Umbilical cord (tissue), 2 donors: ENCODE measurements at places on chromosomes 5 and 9.

DNA sequence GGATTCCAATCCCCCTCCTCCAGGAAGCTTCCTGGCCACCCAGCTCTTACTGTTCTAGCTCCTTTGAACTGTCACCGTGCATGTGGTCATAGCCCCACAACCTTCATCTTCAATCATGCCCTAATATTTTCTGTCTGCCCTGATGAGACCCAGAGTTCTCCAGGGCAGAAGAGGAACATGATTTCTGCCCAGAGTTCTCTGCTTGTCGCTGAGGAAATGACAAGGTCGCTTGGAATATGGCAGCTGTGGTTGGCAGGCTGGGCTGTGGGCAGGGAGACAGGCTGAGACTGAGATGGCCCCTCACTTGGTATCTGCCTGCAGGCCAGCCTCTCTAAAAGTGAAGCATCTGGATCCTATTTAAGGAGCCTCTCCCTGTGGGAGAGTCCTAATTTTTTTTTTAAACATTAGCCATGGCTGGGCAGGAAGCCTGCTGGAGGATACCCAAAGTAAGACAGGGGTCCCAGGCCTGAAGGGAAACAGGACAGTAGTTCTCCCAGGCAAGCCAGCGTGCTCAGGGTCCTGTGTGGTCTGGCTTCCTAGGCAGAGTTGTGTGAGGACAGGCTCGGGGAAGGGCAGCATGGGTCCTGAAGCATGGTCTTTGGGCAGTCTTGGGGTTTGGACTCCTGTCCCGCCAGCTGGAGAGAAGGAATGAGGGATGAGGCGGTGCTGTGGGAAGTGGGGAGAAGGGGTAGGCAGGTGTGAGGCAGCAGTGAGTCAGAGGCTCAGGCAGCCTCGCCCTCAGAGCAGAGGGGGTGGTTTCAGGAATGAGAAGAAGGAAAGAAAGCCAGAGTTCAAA lies 242.1 kb downstream of the FSTL4 start:
- no peak for DNase-seq

DNA sequence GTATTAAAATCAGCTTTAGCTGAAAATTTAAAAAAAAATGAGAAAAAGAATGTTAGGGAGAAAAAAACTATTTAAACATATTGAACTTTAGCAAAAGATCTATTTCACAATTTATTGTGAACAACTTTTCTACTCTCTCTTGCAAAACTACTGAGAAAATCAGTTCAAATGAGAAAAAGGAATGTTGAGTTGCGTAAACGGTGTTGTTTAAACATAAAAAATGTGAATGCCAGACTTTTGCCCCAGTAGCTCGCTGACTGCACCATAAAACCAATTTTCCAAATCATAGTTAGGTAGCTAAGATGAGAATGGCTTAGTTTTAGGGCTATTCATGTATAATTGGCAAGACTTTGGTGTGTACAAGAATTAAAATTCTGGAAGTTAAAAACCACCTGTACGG lies 13.4 kb upstream of the RAD23B start:
- no peak for DNase-seq

GRCh38 chr5:127705120-127705892 lies 2.1 kb downstream of the CCDC192 start:
- peak; percentile 76 for DNase-seq

- peak; percentile 42 for DNase-seq
Measured at GRCh38 chr9:137458194-137459151, 661 bp downstream of the NSMF start.

DNA sequence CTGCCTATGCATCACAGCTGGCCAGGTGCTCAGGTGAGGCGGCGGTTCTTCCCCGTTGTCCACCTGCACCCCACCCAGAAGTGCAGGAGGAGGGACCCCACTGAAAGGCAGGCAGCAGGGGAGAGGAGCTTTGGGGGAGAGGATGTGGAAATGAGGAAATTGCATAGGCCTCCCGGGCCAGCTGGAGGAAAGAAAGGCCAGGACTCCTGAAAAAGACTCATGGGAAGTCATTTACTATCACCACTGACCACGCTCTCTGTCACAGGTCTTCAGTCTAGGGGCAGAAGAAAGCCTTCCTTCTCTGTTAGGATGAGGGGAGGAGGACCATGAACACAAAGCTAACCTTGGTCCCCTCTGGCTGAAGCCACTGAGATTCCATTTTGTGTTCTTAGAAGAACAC lies 28.1 kb downstream of the KCNMB1 start:
- DNase-seq: no peak

- no peak for DNase-seq
Measured at GRCh38 chr5:1073239-1074102, 38.4 kb downstream of the SLC12A7 start.

DNA sequence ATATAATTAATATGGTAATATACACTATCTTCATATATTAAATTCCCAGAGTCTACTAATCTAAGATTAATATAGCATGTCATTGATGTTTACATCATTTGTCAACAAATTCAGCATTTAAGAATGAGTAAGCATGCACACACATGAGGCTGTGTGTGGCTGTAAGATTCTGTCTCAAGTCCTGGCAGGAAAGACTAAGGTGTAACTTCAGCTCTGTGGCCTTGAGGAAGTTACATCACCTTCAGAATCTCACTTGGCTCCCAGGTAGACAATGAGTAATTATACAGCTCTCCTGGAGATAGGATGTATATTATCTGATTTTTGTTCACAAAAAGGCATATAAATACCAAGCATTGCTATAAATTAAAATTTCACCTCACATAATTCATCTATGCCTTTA lies 119.4 kb upstream of the IQGAP2 start:
- DNase-seq: no peak

- no peak for DNase-seq
Measured at GRCh38 chr9:70318002-70318401, 59.2 kb downstream of the SMC5 start.

- no peak for DNase-seq
Measured at GRCh38 chr9:82202808-82203207, 214.2 kb downstream of the SPATA31D1 start.

DNA sequence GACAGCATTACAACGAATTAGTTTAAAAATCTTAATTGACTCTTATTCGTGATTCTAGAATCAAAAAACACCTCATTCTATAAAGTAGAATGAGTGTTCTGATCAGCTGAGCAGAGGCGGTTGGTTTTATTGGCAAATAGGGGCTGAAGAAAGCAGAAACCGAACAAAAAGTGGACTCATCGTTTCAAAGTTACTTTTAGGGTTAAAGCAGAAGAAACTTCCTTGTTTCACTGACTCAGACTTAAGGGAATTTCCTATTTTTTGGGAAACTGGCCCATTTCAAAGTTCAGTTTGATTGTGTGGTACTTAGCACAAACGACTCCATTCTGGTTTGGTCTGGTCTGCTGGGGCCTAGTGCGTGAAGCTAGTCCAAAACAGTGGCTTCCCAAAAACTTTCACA lies 862 bp upstream of the NDUFB6 start:
- no peak for DNase-seq

DNA sequence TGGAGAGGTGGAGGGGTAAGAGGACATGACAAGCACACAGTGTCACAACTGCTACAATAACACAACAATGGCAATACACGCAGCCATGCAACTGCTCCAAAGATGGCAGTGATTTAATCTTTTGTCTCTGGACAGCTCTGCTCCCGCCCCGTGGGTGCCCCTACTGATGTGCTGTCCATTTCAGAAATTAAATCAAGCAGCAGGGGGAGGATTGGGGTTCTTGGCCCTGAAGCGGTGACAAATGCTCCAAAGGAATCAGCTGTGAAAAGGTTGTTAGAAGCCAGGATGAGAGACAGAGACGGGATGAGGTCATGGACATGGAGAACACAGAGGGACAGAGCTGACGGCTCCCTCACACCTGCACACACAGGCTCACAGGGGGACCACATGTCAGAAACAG lies 22.6 kb downstream of the CNTFR start:
- DNase-seq: no peak

DNA sequence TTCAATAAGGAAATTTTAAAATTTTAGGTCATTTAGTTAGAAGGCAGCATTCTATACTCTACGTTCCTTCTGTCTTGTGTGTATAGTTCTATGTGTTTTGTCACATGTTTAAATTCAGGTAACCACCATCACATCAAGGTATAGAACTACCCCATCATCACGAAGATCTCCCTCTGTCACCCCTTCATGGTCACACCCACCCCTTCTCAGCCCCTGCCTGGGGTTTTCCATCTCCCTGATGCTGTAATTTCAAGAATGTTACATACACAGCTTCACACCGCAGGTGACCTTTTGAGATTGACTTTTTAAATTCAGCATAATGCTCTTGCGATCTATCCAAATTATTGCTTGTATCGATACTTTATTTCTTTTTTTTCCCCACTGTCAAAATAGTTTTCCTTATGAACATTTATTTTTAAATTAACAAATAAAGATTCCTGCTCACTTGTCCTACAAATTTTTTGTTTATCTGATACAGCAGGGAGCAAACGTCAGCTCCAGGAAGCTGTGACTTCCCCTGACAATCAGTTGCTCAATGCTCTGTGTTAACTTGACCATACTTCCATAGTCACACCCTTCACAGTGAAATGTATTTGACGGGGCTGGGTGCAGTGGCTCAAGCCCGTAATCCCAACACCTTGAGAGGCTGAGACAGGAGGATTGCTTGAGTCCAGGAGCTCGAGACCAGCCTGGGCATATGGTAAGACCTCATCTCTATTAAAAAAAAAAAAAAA lies 10.2 kb downstream of the BTNL8 start:
- no peak for DNase-seq
